Activated CD8-positive, alpha-beta memory T cell treated with anti-CD3 and anti-CD28 coated beads for 4 hours (primary cell): ENCODE measurements at places on chromosomes 2 and 18.

- no peak for DNase-seq
Observed at GRCh38 chr2:158134055-158134454, 32.4 kb downstream of the UPP2 start.

DNA sequence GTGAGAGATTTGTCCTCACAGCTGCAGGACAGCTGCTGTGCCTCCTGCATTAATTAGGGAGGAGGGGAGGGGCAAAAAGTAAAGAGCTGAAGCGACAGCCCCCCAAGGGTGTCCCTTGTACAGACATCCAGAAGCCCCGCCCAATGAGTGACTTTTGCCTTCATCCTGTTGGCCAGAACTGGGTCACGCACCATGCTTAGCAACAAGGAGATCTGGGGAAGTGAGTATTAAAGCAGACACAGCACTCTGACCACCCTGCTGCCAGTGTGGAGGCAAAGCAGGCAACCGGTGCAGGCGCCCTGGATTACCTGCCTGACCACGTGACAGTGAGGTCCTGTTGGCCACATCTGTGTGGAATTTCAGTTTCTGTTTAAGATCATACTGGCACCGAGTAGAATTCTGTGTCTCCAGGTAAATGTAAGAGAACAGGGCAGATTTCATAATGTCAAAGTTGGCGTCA lies 21.5 kb upstream of the BIN1 start:
- no peak for DNase-seq

DNA sequence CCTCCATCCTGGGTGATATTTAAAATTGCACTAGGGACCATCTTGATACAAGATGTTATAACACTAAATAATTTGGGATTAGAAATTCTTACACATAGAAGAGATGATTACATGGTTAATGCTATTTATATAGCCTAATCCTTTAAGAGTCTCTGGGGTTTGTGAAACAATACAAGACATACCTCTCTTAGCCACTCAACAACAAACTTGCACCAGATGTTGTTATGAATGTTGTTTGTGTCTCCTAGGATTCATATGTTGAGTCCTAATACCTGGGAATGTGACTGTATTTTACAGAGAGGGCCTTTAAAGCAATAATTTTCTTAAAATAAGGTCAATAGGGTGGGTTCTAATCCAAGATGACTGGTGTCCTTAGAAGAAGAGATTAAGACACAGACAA lies 678.3 kb downstream of the NYAP2 start:
- no peak for DNase-seq

- no peak for DNase-seq
Observed at GRCh38 chr18:22739789-22740188, 193.3 kb upstream of the RBBP8 start.
